T-helper 17 cell (primary cell): ENCODE measurements at places on chromosomes 7 and 10.

DNA sequence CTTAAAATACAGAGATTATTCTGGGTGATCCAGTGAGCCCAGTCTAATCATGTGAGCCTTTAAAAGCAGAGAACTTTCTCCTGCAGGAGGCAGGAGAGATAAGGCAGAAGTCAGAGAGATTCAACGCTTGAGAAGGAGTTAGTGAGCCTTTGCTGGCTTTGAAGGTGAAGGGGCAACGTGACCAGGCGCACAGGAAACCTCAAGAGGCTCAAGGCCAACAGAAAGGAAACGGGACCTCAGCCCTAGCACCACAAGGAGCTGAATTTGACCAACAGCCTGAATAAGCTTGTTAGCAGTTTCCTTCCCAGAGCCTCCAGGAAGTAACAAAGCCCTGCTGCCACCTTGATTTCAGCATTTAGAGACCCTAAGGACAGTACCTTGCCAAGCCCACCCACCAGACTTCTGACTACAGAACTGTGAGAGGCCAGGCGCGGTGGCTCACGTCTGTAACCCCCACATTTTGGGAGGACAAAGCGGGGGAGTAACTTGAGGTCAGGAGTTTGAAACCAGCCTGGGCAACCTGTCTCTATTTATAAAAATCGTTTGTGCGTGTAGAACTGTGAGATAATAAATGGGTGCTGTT is 87.3 kb upstream of the KAT6B start:
- DNase-seq = no peak

DNA sequence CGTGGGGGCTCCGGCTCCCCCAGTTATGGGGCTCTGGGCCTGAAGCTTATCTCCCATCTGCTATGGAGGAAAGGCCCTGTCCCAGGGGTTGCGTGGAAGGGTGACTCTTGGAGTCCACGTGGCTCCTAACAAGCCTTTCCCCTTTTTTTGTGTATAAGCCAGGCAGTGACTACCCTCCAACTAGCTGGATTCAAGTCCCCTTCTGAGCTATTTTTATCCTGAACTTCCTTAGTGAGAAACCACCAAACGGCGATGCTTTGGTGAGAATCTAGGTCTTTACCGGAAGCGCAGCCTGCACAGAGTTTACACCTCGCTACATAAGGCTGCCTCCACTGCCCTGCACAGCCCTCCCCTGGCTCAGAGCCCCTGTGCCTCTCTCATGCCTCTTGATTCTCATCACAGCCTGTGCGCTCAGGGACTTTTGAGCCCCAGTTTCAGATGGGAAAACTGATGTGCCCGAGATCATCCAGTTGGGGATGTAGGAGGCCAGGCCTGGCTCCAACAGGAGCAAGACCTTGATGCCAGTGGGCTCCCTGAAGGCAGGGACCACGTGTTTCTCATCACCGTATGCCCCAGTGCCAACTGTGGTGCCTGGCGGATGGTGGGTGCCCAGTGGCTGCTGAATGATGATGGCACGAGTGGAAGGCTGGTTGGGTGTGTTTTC is 102.3 kb upstream of the PPIF start:
- DNase-seq = no peak

DNA sequence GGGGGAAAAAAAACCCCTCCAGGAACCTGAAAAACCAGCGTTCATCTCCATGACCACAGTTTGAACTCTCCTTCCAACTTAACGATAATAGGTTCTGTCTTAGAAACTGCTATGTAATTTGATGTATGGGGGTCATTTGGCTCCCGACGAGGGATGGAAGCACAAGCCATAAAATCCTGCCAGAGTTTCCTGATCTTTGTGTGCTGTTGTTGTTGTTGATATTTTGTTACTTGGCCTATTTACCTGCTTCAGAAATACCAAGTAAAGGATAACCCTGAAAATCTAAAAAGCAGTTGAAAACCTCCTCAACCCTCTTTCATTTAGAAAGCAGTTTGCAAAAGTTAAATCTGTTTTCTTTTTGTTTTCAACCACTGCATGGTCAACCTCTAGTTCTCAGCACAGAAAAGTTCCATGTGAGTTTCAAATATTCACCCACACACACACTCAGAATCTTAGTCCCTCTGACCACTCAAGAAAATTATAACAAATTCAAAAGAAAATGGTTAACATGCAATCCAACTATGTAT is 9.3 kb upstream of the HOXA2 start:
- no peak for DNase-seq

GRCh38 chr7:25860275-25861163 is 291.5 kb upstream of the NFE2L3 start:
- no peak for DNase-seq

GRCh38 chr10:47165711-47166404 is 134.1 kb upstream of the GDF10 start:
- DNase-seq = no peak

GRCh38 chr10:101895781-101896180 is 52.2 kb upstream of the KCNIP2 start:
- DNase-seq = no peak

GRCh38 chr10:126247446-126247975 is 140.8 kb downstream of the ADAM12 start:
- DNase-seq = no peak

- DNase-seq = no peak
These were observed 95.2 kb downstream of the PRTFDC1 start for GRCh38 chr10:24857031-24857725.

GRCh38 chr7:3616306-3616705 is 315.3 kb downstream of the SDK1 start:
- no peak for DNase-seq

- DNase-seq = no peak
These were observed 6.7 kb downstream of the TLL2 start for GRCh38 chr10:96507044-96507443.

- no peak for DNase-seq
These were observed at the start of gene UCMA for GRCh38 chr10:13234172-13234571. TSS of gene UCMA (minus strand) at chr10:13234374. CDS start at chr10:13234258, 116 bp downstream.

- no peak for DNase-seq
These were observed 53.0 kb upstream of the PDGFA start for GRCh38 chr7:572416-573268.

GRCh38 chr7:11835260-11835659 is 3.3 kb upstream of the THSD7A start:
- no peak for DNase-seq
